Stimulated activated CD4-positive, alpha-beta T cell treated with anti-CD3 and anti-CD28 coated beads, Interleukin-15, amount 100 ng/mL, for 1 hour (primary cell): ENCODE measurements at places on chromosomes 3 and 15.
A peak's percentile ranks its signal among the peaks of the same experiment; 100 is the strongest.

GRCh38 chr15:44813231-44813630 is 76.9 kb downstream of the TRIM69 start:
- DNase-seq = no peak

GRCh38 chr15:85125056-85125661 is 143.5 kb downstream of the PDE8A start:
- DNase-seq = no peak

DNA sequence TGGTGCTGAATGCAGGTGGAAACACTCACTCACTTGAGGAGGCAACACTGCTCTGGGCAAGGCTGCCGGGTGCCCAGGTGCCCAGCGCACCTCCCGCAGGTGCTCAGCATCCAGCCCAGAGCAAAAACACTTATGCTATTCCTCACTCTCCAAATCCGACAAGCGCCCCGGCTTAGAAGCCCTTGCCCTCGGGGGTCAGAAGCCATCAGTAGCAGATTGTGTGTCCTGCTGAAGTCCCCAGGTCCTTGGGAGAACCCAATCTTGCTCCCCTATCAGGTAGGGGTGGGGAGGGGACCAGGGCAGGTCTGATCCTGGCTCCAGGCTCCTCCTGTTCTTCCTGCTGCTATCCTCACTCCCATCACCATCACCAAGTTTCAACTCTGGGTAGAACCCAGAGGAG is 46.7 kb downstream of the TLE3 start:
- DNase-seq = no peak

DNA sequence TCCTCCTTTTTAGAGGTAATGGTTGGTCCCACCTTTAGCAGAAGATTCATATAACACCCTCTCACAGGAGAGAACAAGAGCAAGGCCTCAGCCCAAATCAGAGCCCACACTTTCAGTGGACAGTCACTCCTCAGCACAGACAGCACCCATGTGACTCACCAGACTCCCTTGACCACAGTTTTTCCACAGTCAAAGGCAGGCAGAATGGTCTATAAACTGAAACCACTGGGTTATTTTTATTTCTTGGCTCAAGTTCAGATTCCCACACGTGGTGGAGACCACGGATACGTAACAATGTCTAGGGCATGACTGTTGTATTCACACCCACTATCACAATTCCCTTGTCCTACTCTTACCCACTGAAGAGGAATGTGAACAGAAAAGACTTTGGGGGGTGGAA is 237.8 kb upstream of the UBE2E1 start:
- DNase-seq = no peak

- no peak for DNase-seq
Measured at GRCh38 chr3:52649461-52650210, 36.1 kb downstream of the PBRM1 start.

DNA sequence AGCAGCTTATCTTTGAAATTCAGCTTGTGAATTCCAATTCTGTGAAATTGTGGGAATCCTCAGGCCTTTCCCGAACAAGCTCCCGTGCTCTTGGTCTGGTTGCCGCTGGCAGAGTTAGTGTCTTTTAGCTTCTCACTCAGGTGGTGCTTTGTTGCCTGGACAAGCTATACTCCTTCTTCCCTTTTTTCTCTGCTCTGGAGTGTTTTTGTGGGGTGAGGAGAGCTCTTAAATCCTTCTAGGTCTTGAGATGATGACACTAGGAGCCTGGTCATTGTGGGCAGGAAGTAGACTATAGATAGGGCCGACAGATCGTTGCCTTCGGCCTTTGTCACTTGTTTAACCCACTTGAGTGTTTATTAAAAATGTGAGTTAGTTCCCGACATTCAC is 93.8 kb downstream of the SLCO3A1 start:
- DNase-seq = no peak

DNA sequence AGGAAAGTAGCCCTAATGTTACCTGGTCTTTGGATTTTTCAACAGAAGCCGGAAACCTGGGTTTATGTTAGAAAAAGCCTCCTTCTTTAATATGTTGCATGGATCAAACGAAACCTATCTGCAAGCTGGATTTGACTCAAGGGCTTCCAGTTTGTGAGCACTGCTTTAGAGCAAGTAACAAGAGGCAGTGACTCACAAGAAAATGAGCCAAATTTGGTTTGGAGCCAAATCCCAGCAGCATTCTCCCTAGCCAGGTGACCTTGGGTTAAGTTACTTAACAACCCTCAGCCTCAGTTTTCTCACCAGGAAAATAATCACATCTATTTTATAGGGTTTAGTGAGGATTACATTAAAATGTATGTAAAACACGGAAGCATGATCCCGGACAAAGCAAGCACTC is 215.2 kb upstream of the PRICKLE2 start:
- no peak for DNase-seq

DNA sequence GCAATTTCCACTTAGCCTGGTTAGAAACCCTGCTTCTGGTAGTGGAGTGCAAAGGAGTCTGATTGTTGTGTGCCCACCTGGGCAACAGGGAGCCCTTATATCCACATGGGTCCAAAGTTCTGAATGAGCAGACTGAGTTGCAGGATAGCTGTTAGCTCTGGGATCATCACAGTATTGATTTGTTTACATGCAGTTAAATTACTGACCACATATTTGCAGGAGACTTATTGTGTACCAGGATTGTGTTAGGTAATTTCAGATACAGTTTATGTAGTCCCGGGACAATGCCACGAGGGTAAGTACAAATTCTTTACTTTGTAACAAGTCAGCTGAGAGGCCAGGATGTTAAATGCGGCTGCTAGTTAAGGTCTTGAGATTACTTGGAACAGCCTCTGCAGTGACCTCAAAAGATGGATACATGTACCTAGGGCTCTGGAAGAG is 18.8 kb downstream of the ARHGEF26 start:
- no peak for DNase-seq

DNA sequence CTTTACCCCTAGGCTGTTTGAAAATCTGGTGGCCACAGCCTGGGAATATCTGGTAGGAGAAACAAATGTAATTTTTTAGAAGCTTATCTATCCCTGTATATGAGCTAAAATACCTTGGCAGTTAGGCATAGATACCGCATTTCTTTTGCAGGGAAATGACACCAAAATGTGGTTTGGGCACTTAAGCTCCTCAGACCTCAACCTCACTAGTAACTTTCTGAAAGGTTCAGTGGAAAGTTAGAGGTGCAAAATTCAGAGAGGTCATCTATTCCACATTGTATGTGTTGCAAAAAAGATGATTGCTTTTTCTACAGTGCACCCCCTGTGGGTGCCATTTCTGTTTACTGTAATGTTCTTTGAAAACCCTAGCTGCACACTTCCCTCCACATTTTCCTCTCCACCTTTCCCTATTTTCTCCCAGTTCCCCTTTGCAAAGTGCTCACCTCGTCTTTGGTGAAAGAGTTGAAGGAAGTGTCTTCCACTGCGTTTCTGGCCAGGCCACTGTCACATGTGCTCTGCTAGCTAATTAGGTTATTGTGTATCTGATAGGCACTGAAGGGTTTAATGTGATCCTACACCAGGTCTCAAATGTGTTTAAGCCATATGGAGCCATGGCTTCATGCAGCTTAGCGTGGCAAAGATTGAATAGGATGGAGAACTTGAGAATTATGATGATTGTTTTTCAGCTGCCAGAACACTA is 1.3 kb downstream of the SACM1L start:
- no peak for DNase-seq

DNA sequence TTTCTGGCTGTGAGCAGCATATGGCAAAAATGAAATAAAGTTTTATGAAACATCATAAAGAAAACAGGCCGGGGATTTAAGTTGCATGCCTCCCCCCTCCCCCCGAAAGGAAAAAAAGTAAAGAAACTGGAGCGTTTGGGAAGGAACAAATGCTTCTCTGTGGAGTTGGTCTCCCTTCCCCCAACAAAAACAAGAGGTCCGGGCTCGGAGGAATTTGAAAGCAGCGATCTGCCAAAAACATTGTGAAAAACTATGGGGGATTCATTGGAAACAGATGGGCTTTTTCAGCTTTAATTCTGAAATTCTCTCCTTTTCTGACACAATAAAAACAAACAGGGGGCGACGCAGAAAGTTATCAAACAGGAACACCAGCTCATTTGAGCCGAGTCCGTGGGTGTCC is 17.0 kb downstream of the RGMA start:
- DNase-seq = no peak

DNA sequence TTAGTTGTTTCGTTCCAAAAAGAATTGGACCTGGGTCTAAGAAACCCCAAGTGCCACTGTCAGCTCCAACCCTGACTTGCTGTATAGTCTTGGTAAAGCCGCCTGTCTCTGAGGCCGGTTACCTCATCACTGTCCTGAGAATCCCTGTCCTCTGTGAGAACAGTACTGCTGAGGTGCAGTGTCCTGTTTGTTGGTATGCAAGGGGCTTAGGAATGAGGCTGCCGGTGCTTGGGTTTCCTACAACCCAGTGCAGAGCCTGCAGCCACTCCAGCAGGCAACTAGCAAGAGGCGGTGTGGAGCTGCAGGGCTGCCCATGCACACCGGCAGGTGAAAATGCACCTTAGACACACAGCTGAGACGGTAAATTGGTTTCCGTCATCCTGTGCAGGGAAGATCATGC is 52.0 kb upstream of the ATG7 start:
- DNase-seq = no peak

GRCh38 chr3:55704521-55704920 is 217.4 kb upstream of the WNT5A start:
- DNase-seq = no peak

- DNase-seq = no peak
Measured at GRCh38 chr3:33441225-33441976, 1.2 kb upstream of the UBP1 start.

GRCh38 chr3:134189849-134190248 is 60.8 kb downstream of the RYK start:
- DNase-seq = no peak

DNA sequence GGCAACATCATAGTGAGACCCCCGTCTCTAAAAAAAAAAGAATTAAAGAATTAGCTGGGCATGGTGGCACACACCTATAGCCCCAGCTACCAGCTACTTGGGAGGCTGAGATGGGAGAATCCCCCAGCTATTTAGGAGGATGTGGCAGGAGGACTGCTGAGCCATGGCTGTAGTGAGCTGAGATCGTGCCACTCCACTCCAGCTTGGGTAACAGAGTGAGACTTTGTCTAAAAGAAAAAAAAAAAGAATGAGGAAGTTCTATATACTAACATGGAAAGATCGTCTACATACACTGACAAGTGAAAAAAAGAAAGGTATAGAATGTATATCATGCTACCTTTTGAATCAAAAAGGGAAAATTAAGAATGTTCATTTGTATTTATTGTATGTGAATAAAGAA is 83.9 kb upstream of the CDAN1 start:
- DNase-seq = no peak

GRCh38 chr3:112979244-112979832 is 4.4 kb upstream of the CD200R1 start:
- no peak for DNase-seq

DNA sequence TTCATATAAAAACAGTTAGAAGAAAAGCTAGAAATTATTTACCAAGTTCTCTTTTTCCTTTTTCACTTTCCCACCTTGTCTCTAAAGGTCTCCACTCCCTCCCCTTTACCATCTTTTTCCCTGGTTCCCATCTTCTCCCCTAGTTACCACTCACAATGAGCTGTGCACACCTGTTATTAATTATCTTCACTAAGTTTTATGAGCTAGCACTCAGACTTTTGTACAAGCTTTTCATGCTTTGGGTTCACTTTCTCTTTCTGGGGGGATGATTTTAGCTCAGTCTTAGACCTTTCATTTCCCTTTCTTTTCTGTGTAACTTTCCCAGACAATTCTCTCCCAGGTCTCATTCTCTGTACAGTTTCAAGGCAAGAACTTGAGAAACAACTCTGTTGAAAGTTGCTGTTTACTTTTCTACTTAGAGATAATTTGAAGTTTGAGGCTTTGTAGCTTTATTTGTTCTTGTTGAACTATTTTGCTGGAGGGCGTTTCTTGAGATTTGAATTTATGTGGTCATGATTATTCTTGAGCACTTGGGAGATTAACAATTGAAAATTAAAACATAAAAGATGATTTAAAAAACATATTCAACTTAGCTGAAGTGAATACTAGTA is 24.0 kb upstream of the AADAC start:
- no peak for DNase-seq

DNA sequence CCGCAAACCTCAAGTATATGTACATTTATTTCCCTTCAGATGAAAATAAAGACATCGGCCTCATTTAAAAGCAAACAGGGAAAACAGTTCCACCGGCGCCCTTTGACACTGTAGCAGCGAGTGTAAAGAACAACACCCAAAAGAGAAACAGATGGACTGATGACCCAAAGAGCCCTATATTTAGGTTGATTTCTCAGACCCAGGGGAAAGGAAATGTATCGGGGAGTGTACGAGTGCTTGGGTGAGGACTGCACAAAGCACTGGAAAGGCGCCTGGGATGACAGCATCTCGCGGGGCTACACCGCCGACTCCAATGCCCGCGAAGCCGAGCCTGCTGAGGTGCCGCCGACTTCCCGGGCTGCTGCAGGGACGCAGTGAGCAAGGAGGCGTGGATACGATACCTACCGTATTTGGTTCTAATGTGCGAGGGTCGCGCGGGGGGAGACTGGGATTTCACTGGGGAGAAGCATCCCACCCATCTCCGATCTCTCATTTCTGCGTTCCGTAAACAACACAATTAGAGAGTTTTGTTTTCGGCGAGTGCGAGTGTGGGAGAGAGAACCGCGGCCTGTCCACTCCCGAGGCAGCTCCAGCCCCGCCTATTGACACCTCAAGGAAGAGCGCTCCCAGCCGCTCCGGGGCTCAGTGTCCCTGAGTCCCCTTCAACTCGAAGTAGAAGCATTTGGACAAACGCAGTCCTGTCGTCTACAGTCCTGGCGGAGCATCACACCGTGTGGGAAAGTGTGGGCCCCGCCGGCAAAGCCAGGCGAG is 2.0 kb downstream of the MECOM start:
- DNase-seq = no peak

- DNase-seq = peak; percentile 61
Measured at GRCh38 chr3:39150803-39151631, 2.4 kb downstream of the CSRNP1 start.

DNA sequence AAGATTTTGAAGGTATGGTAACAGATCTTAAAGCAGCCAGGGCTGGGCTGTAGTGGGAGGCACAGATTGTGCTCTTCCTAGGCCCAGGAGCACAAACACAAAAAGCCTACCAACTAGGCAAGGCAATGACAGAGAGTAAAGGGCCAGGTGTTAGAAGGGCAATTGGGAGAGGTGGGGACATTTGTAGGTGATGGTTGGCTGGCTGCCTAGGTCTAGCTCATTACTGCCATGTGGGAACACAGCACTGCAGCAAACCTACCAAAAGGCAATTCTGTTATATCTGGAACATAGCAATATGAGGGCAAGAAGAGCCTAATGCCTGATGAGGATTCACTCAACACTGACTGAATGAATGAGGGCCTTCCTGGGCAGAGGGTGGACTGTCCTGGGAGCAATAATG is 30.4 kb downstream of the ARHGEF3 start:
- DNase-seq = no peak
